ENCODE measurements at places on chromosomes 16 and 17. TPM values are rescaled to one million over a fixed set of nuclear protein-coding genes. Genes with fewer than 3 reads are reported as not detected.

DNA sequence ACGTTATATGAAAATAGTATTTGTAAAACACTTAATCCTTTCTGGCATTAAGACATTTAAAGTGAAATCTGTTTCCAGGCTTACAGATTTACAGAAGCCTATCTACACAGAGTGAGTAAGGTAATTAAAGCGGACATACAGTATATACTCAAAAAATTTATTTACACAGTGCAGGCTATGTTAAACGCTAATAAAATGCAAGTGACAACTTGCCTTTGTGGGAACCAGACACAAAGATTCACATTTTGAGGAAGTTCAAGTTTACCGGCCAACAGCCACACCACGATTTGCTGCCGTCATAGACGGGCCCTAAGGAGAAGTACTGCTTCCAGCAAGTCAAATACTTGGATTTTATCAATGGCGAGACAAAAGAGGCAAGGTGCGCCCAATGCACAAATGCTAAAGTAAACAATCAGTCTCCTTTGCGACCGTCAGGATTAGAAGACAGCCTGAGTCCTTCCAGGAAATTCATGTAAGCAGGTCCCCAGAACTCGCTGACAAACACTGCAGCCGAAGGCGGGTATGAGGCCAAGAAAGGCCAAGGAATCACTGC is 801 bp downstream of the VPS35 start:
- peak; percentile 58 for DNase-seq

DNA sequence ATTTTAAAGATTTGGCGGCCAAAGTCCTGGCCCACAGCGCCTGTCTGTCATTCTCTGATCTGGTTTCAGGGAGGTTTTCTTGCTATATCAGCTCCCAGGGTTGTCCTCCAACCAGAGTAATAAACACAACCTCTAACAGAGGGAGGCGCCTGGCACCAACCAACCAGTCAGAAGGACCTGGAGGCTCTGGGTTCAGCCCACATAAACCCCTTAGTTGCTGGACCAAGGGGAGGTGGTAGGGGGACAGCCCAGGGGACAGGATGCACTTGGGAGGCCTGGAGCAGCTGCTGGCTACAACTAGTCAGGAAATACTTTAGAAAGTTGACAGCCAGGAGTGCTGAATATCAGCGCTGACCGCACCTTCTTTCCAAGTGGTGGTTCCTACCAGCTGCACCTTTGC is 41.7 kb upstream of the CDRT4 start:
- no peak for DNase-seq

DNA sequence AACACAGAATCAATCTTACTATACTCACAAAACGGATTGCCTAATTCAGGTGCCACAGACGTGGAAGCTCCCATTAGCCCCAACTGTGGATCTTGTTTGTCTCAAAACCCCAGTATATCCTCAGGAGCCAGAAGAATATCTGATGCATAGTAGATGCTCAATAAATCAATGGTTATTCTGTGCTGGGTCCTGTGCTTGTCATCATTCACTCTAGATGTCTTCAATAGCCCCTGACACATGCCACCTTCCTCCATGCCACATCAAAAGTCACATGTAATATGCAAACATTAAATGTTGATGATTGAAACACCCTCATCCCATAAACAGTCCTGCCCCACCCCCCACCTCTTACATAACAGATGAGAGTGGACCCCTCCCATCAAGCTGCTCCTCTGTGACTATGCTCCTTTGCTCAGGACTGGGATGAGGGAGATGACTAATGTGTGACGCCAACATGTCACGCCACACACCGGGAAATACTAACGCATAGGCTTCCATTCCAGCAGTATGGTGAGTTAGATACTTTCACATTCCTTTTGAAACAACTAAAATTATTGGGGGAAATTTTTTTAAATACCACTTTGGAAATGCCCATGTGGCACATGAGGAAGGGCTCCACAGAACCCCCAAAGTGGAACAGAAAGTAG is 267.6 kb upstream of the SDK2 start:
- no peak for DNase-seq

- DNase-seq = no peak
These were observed 71.4 kb downstream of the ZFHX3 start for GRCh38 chr16:72976438-72977064.

- no peak for DNase-seq
These were observed 108.7 kb downstream of the TRIM37 start for GRCh38 chr17:58997756-58998553.

DNA sequence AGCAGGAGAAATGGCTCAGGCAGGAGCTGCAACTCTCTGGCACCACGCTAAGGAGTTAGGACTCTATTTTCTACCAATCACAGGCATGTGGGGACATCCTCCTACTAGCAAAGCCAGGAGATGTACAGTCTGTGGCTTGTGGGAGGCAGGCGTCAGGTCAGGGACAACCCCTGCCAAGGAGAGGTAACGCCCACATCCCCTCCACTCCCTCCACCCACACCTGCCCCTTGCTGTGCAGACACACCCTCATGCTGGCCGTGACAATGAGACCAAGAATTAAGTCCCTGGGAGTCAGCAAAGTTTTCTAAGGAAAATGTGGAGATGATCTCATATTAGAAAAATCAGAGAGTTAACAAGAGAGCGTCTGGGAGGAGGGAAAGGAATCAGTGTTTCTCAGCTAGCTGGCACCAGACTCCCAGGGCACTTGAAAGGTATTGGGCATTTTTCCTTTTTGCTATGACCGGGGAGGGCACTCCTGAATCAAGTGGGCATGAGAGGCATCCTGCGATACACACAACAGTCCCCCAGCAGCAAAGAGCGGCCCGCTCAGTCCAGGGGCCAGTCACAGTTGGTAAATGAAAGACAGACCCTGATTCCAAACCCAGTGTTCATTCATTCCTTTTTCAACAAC is 87.3 kb upstream of the RPL38 start:
- DNase-seq = no peak

- peak; percentile 10 for DNase-seq
These were observed 17.4 kb upstream of the ZNF469 start for GRCh38 chr16:88365244-88365865.

GRCh38 chr17:56222255-56222654 is 69.0 kb downstream of the ANKFN1 start:
- DNase-seq = no peak

DNA sequence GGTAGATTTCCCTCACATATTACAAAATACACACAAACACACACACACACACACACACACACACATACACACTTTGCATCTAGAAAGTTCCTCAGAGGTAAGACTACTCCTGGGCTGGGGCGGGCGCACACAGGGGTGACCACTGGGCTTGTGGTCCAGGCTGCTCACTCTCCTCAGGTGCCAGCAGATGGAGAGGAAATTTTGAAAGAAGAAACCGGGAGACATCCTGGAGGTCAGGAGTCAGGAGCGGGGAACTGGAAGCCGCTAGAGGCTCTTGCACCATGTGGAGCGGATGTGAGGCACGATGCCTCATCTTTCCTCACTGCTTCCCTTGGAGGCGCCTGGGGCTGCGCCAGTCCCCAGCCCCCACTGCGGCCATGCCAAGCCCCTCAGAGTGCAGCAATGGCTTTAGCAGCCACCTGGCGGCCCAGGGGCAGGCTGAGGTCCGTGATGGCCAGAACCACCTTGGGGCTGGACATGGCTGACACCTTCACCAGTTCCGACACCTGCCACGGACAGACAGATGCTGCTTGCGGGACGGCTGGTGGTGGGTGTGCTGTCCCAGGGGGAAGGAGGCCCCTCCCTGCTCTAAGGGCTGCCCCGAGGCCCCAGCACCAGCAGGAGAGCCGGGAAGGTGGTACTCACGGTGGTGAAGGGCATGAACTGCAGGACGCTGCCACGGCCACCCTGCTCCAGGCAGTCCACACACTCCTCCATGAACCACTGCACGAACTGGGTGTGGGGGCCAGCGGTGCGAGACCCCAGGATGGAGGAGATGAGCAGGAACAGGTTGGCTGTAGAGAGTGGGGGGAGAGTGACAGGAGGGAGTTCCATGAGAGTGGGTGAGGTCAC is 4.1 kb downstream of the CSF3 start:
- DNase-seq = peak; percentile 47

DNA sequence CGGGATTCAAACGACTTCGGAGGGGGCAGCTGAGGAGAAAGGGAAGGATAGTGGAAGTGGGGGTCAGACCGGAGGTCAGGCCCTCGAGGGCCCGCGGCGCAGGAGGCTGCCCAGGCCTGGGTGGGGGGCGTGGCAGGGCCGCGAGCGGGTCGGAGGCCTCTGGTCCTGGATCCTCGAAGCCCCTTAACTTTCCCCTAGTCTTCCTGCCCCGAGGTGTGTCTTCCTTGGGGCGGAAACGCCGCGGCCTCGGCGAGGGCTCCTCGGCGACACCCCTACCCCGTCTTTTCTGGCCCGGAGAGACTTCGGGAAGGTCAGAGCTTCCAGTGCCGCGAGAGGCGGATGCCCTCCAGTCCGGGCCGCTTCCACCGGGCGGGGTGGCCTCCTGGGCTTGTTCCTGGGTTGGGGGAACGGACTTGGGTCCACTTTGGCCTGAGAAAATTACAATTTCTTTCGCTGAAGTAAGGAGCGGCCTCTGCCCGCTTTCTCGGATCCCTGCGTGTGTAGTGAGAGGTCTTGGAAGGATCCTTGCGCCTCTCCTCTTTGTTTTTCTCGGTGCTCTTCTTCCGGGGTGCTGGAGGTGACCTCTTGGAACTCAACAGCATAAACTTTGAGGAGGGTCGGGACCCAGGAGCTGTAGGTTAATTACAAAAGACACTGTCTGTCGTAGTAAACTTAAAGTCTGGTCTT is 491 bp downstream of the IST1 start:
- peak; percentile 64 for DNase-seq

- DNase-seq = peak; percentile 82
These were observed 17.8 kb downstream of the SERPINF1 start for GRCh38 chr17:1779571-1780131.

DNA sequence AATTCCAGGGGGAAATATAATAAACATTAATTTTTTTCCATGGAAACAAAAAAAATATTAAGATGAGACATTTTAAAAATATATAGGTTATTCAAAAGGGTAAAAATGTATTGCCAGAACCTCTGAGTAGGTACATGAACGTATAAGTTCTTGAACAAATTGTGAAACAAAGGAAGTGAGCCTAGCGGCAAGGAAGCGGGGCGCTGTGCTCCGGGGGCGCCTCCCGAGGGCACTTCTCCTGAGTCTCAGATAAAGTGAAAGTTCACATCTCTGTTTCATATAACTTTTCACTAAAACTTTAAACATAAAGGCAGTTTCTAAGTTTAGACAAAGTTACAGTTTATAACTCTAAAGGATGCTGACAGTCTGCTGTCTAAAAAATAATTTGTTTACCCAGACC is 52.3 kb downstream of the TNRC6C start:
- DNase-seq = no peak

KCNJ18 gene
- total RNA-seq = not detected

DNA sequence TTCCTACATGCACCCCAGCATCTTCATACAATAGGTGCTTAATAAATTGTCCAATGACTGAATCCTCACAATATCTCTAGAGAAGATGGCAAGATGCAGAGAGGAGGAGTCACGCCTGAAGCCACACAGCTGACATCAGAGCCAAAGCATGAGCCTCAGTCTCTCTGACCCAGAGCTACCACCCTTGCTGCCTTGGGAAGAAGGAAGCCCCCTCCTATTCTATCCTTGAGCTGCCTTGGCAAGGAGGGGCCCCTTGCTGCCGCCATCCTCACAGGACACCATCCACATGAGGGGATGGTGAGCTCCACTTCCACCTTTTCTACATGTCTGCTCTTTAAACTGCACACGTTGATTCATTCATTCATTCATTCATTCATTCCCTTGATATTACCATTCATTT is 37.0 kb upstream of the C16orf78 start:
- DNase-seq = no peak

DNA sequence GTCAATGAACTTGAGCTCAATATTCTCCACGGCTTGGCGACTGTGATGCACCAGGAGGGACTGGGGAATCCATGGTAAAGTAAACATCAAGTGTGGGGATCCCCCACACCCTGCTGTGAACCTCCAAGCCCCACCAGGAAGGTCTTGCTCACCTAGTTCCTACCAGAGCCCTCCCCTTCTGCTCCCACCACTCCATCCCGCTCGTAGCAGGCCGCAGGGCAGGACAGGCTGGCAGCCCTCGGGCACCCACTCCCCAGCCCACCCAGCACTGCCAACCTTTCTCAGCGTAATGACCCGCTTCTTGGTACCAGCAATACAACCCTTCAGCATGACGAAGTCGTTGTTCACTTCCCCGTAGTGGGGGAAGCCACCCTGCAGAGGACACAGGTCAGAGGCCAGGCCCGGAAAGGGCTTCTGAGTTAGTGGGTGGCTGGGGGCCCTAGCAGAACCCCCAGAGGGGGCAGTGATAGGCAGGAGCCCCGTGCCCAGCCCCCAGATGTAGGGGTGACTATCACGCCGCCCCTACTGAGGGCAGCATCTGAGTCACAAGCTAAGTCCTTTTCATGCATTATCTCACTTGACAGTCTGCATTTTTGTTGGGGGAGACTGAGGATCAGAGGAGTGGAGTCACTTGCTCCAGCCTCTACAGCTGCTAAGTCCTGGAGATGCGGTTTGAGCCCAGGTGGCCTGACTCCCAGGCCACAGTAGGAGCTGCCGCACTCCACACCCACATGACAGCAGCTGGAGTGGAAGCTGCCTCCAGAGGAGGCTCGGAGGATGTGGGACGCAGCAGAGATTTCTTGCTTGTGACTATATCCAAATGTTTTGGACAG is 2.8 kb upstream of the MSRB1 start:
- no peak for DNase-seq

DNA sequence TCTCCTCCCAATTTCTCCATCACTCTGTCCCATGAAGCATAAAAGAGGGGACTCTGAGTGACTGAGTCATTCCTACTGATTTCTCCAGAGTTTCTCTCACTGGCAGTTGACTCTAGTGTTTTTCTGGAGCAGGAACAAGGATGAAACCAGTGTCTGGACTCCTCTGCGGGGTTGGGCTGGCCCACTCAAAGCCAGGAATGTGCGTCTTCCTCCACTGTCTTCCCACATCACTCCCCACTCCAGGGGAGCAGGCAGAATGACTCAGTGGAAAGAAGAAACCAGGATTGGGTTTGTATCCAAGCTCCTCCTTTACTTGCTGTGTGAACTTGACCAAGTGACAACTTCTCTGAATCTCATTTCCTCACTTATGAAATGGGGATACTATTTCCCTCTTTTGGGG is 497.5 kb upstream of the SALL1 start:
- no peak for DNase-seq

MYO19 gene
- 12.7 TPM for total RNA-seq

DNA sequence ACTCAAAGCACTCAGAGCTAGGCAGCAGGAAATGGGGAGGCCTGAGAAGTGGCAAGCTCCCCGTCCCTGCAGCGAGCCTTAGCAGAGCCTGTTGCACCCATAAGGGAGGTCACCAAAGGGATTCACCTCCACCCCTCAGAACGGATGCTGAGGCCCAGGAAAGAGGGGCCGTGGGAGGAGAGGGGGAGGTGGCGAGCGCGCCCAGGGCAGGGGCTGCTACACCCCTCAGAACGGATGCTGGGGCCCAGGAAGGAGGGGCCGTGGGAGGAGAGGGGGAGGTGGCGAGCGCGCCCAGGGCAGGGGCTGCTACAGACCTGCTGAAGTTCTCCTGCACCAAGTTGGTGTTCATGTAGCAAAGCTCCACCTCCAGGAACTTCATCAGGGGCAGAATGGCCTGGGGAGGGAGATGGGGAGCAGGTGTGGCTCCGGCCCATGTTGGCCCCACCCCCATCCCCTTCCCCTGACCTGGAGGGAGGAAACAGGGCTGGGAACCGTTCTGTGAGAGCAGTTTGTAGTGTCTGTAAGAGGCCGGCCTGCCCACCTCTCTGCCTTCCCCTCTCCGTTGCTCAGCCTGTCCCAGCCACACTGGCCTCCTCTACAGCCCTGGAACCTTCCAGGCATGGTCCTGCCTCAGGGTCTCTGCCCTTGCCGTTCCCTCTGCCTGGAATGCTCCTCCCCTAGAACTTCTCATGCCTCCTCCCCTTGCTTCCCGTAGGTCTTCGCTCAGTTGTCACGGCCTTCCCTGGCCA is 11.4 kb downstream of the UNC13D start:
- DNase-seq = no peak

- DNase-seq = no peak
These were observed 60.2 kb upstream of the ZNF469 start for GRCh38 chr16:88322500-88322970.
